ENCODE measurements at places on chromosomes 5 and 9.

DNA sequence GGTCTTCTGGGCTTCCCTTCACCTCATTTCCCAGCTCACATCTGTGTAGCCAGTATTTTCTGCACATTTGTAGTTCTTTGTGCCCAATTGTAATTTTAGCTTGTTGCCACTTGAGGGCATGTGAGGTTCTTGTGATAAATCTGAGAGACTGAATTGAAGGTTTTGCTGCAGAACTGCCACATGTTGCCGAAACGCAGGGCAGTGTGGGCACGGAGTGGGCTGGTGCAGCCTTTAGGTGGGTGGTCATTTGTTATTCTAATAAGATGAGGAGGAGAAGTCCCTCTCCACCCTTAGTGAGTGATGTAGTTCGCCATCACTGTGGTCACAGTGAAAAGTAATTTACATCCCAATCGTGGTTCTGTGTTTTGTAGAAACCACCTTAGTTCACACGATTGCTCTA, 21.2 kb downstream of the OTULIN start:
- no peak for DNase-seq

- no peak for DNase-seq
Observed at GRCh38 chr5:98581112-98581997, 192.1 kb upstream of the RGMB start.

DNA sequence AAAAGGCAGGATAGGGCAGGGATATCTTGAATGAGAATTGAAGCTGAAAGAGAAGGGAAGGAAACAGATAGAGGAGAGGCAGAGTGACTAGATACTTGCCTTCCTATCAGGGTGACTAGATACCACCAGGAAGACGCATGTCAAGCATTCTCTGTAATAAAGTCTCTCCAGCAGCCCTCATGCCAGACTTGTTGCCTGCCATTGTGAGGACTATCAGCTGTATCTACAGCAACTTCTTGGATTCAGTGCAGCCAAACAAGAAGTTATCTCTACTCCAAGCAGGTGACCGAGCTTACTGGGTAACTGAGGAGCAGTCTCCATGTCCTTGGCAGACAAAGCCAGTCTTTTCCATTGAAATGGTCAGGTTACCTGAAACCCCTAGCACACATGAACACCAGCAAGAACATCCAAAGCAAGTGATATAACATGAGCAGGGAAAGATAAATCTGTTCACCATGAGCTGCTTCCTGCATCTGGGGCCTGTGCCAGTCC, 9.3 kb downstream of the SH3RF2 start:
- no peak for DNase-seq

- DNase-seq: no peak
Observed at GRCh38 chr5:101929628-101930027, 366.5 kb downstream of the SLCO4C1 start.

DNA sequence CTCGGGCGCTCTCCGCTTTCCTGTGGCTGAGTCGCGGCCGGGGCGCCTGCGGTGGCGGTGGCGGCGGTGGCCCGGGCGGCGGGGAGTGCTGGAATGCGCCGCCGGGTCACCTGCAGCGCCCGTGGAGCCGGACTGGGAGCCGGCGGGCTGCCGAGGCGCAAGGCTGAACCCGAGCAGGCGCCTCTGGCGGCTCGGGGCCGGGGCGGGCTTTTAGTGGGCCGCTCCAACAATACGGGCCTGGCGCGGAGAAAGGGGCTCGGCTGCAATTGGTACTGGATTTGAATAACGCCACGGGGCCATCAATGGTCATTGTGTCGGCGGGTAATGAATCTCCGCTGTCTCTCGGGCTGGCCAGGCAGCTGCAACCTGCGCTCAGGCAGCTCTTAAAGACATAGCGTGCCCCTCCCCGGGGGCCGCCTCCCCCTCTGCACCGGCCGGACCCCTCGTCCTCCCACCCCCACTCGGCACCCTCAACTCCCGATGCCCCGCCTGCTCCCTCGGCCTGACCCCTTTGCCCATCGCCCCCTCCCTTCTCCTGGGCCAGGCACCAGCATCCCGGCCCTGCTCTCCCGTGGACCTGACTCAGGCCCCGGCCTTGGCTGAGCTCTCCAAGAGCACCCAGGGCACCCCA, 22.1 kb downstream of the URM1 start:
- no peak for DNase-seq

GRCh38 chr5:114657342-114658130, 295.7 kb downstream of the KCNN2 start:
- DNase-seq: no peak

GRCh38 chr5:155624597-155625241, 611.2 kb downstream of the KIF4B start:
- no peak for DNase-seq

DNA sequence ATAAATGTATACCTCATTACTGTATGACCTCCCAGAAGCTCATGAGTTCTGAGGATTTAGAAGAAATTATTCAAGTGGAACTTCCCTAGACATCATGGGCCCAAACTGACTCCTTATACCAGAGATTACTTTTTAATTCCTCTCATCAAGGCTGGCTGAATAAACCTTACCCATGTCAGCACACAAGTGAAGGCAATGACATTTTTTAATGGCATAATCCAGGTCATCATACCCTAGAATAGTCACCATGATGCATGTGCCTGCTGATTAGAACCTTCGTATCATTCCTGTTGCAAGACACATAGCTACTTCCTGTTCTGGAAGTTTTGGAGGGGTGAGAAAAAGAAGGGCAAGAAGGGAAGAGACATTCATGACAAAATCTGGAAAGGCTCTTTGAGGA, 49.8 kb upstream of the IFNK start:
- DNase-seq: no peak

GRCh38 chr5:176723440-176723839, 76.2 kb downstream of the TSPAN17 start:
- DNase-seq: no peak

- DNase-seq: no peak
Observed at GRCh38 chr9:136352682-136353081, 10.9 kb downstream of the DNLZ start.

- no peak for DNase-seq
Observed at GRCh38 chr9:3403315-3403714, 122.5 kb downstream of the RFX3 start.

GRCh38 chr5:133334796-133335639, 277.3 kb downstream of the FSTL4 start:
- DNase-seq: no peak

DNA sequence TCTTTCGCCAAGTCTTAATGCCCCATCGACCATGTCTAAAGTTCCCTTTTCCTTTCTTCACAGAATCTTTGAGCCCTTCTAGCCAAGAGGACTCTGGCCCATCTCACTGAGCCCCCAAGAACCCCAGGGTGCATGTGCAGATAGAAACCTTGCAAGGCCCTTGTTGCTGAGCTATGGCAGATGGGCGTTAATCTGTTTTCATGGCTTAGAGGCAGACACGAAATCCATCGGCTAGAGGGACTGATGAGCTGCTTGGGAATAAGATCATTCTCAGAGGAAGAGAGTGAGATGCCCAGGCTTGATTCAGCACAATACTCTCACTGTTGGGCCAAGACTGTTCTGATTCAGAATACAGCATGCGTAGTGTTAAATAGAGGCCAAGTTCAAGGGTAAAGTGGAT, 262.5 kb upstream of the C9orf72 start:
- no peak for DNase-seq

DNA sequence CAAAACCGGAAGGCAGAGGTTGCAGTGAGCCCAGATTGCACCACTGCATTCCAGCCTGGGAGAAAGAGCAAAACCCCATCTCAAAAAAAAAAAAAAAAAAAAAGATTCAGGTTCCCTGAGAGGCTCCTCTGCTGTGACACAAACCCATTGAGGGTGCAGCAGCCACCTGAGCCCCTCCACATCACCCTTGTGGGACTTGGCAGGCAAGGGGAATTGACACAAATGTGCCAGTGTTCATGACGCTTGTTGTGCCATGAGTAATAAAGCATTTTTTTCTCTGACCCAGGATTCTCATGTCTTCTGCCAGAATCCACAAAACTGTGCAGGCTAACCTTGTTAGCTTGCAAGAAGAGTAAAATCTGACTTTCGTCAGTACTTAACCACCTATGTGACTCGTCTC, 149.6 kb downstream of the TTC39B start:
- DNase-seq: no peak

GRCh38 chr9:134966270-134966669, 48.6 kb upstream of the FCN1 start:
- DNase-seq: no peak

DNA sequence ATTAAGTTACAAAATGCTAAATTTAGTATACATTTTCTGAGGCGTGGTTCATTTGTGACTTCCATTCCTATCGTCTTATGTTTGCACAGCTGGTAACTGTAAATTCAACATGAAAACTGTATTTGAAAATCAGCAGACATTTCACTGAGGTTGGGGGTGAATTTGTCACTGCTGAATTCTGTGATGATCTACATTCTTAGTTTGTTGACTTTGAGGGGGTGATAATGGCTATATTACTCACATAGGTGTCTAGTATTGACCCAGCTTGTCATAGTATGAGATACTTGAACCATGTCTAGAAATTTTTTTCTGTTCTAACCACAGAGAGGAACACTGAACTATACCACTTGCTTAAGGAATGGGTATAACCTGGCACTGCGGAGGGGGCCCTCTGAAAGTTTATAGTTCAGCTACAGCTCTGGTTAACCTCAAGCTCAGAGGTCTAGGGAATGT, 313.3 kb downstream of the PIK3R1 start:
- no peak for DNase-seq

GRCh38 chr5:57768745-57769144, 286.1 kb upstream of the ACTBL2 start:
- DNase-seq: no peak

- DNase-seq: peak; percentile 59
Observed at GRCh38 chr9:127899128-127899943, at the start of gene ST6GALNAC6. Gene ST6GALNAC6, minus strand, starts transcription at chr9:127899603. Its CDS starts 1,622 bp downstream, at chr9:127897981.

DNA sequence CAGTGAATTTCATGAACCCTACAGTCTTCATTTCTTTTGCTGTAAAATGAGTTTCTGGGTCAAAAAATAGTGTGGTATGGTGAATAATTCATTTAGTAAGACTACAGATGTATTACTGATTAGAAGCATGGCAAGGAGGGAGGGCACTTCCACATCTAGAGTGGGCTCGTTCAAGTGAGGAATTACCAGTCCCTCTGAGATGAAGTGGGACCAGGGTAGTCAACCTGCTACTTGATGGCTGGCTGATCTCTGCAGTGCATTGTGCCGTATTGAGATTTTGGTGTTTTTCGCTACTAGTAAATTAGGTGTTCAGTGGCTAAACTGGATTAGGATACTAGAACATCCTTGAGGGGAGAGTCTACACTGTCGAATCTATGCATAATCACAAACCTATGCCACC, 10.8 kb downstream of the CDC37L1 start:
- no peak for DNase-seq

DNA sequence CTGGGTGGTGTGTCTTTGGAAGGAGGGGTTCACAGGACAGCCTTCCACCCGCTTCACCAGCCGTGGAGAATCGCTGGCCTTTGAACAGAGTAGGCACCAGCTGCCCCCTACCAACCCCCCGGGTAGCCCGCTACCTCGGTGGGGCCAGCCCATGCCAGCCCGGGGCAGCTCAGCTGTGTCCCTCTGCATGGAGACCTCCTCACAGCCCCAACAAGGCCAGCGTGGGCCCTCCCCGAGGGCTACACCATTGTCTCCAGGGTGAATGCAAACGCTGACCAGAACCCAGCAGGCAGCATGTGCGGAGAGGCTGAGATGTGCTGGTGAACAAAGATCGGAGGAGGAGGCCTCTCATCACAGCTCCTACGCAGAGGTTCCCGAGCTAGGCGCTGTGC, 51.9 kb downstream of the LMX1B start:
- no peak for DNase-seq

- no peak for DNase-seq
Observed at GRCh38 chr9:81814794-81815464, 113.3 kb upstream of the SPATA31D4 start.

- DNase-seq: no peak
Observed at GRCh38 chr5:5451863-5452262, 29.4 kb downstream of the ICE1 start.

- DNase-seq: no peak
Observed at GRCh38 chr5:38434966-38435705, 121.3 kb downstream of the LIFR start.

GRCh38 chr9:79357616-79358015, 214.1 kb upstream of the TLE4 start:
- no peak for DNase-seq

GRCh38 chr9:101265261-101265660, 119.5 kb downstream of the BAAT start:
- no peak for DNase-seq

DNA sequence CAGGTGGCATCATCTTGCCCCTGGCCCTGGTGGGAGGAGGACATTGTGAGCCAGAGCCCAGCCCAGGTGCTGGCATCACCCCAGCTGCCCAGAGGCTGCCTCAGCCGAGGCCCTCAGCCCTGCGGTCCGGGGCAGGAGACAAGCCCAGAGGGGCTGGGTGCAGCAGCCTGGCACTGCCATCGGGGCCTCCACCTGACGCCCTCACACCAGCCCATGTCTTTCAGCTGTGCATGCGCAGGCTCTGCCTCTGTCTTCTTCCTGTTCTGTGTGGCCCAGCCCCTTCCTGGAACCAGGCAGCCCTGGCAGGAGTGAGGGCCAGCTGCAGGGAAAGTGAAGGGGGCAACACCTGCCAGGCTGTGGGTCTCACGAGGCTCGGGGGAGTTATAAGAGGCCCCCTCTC, 4.8 kb upstream of the CEL start:
- DNase-seq: no peak

GRCh38 chr9:14627513-14627912, 65.7 kb downstream of the ZDHHC21 start:
- DNase-seq: no peak

- no peak for DNase-seq
Observed at GRCh38 chr5:169874621-169875020, 105.7 kb downstream of the INSYN2B start.

DNA sequence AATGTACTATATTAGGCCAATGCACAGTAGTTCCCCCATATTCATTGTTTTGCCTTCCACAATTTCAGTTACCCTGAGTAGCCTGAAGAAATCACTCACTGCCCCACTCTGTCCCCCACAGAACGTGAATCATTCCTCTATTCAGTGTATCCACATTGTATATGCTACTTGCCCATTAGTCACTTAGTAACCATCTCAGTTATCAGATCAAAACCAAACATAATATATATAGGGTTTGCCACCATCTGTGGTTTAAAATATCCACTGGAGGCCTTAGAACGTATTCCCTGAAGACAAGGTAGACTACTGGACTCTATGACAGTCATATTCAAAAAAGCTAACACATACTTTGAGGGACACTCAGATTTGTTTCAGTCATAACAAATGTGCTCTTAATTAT, 465.7 kb upstream of the RGMB start:
- DNase-seq: no peak

- no peak for DNase-seq
Observed at GRCh38 chr9:135170535-135170934, 83.1 kb downstream of the OLFM1 start.

GRCh38 chr9:100084128-100084453, 14.7 kb downstream of the ERP44 start:
- DNase-seq: no peak

DNA sequence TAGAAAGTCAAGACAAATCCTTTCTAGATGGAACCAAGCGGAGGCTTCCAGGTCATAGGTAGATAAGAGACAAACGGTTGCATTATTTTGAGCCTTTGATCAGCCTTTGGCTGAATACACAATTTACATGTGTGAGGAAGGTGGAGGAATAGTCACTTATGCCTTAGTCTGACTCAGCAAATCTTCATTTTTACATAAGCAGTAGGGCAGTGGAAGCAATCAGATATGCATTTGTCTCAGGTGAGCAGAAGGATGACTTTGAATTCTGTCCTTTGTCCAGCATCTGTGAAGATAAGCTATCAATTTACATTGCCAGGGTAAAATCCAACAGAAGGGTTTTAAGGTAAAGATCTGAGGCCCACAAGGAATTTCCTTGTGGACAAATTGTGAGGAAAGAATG, 23.8 kb downstream of the TUSC1 start:
- DNase-seq: no peak

Data from activated effector memory CD4-positive, alpha-beta T cell treated with Interleukin-2 at 50 U/mL for 16 hours (primary cell).